ENCODE measurements at places on chromosomes 3 and 15. TPM values are rescaled to one million over a fixed set of nuclear protein-coding genes. Genes with fewer than 3 reads are reported as not detected.
A peak's percentile ranks its signal among the peaks of the same experiment; 100 is the strongest.

- peaks cover 8% of the 10 kb centered on the region for H3K4me1 ChIP-seq
- no peaks in the 10 kb centered on the region for H3K36me3 ChIP-seq
- no peak overlapping the region for H3K4me3 ChIP-seq
Observed at GRCh38 chr3:72328755-72329277, 519.4 kb downstream of the SHQ1 start.

DNA sequence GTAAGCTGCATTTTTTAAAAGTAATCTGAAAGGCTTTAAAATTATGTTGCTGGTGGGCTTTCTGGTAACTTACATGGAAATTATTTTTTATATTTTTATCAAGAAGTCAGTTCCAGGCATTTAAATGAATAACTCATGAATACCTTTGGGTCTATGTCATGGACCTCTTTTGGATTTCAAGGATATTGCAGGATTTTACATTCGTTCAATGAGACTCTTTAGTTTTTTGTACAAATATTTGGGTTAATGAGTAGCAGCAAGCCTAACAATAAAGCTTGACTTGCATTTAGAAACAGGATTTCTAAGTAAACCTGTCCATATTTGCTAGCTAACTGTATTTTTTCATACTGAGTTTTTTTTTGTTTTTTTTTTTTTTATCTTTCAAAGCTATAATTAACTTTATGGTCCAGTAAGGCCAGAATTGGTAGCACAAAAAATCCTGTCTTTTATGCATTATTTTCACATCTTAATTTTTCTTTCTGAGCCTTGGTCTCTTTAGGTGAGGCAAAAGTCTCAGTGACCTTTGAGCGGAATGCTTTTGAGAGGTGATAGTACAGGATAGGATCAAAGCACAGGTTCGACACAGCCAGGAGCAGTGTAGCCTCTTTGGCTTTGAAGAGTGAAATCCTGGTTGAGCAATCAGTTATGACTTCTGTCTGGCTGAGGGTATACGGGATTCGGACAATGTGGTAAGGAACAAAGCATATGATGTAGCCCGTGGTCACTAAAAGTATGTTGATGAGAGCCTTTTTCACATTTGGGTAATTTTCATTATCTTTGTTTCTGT lies 4.8 kb downstream of the GPR171 start:
- no peak overlapping the region for H3K4me3 ChIP-seq
- no peak for DNase-seq
- H3K4me1 ChIP-seq: peaks cover 3% of the 10 kb centered on the region
- no peaks in the 10 kb centered on the region for H3K27me3 ChIP-seq

DNA sequence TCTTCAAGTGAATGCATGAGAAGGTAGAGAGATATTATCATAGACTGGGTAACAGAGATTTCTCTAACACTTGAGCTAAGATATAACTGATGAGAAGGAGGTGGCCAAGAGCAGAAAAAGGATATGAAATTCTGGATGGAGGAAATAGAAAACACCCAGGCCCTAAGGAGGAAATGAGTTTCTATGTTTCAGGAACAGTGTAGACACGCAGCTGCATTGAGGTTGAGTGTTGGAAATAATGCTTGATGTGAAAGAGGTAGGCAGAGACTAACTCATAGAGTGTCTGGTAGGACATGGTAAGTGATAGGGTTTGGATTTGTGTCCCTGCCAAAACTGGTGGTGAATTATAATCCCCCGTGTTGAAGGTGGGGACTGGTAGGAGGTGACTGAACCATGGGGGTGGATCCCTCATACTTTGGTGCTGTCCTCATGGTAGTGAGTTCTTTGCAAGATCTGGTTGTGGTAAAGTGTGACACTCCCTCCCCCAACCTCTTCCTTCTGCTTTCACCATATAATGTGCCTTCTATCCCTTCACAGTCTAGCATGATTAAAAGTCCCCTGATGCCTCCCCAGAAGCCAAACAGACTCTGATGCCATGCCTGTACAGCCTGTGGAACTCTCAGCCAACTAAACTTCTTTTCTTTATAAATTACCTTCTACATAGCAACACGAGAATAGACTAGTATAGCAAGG lies 787.3 kb downstream of the EDEM1 start:
- H3K36me3 ChIP-seq: no peaks in the 10 kb centered on the region
- DNase-seq: no peak
- H3K4me3 ChIP-seq: no peak overlapping the region
- no peaks in the 10 kb centered on the region for H3K4me1 ChIP-seq
- H3K27ac ChIP-seq: no peak overlapping the region
- no peaks in the 10 kb centered on the region for H3K27me3 ChIP-seq

DNA sequence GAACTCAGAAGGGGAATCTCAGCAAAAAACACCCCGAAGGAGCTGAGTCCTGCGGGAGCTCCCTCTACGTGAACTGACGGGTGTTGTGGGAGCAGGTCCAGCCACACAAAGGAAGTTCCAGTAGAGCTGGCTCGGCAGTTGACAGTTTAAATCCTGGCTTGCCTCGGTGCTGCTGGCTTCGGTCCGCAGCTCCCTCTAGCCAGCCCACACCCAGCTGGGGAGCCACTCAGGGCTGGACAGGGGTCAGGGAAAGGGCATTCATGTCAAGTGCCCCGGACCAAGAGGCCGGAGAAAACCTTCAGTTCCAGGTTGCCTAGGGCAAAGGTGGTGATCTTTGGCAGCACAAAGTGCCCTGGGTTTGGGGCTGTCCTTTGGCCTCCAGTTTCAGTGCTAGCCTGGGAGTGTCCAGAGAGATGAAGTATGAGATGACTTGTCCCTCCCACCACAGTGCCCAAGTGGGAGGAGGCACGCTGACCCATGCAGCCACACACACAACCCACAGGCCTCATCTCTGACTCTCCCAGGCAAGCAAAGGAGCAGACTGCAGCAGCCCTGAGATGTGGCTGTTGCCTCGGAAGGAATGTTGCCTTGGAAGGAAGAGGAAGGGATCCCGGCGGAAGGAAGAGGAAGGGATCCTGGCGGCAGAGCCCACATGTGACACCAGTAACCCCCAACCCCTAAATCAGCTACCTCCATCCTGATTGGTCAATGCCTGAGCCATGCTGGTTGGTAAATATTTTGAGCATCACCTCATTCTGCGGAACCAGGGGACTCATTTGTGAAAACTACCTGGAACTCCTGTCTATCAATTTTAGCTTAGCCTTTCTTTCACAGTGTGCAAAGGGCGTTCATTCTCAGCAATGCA lies 13.9 kb upstream of the ANPEP start:
- no peak for DNase-seq
- H3K4me3 ChIP-seq: no peak overlapping the region
- H3K4me1 ChIP-seq: peaks cover 29% of the 10 kb centered on the region
- H3K27ac ChIP-seq: peak overlapping the region; percentile 42
- peaks cover 8% of the 10 kb centered on the region for H3K36me3 ChIP-seq

- no peaks in the 10 kb centered on the region for H3K27me3 ChIP-seq
- no peak overlapping the region for H3K4me3 ChIP-seq
- no peak for DNase-seq
Observed at GRCh38 chr3:107939691-107940442, 151.0 kb downstream of the CD47 start.

- peaks cover 9% of the 10 kb centered on the region for H3K4me1 ChIP-seq
- H3K36me3 ChIP-seq: no peaks in the 10 kb centered on the region
- H3K4me3 ChIP-seq: no peak overlapping the region
- DNase-seq: no peak
Observed at GRCh38 chr15:39132070-39132469, 448.8 kb upstream of the THBS1 start.

DNA sequence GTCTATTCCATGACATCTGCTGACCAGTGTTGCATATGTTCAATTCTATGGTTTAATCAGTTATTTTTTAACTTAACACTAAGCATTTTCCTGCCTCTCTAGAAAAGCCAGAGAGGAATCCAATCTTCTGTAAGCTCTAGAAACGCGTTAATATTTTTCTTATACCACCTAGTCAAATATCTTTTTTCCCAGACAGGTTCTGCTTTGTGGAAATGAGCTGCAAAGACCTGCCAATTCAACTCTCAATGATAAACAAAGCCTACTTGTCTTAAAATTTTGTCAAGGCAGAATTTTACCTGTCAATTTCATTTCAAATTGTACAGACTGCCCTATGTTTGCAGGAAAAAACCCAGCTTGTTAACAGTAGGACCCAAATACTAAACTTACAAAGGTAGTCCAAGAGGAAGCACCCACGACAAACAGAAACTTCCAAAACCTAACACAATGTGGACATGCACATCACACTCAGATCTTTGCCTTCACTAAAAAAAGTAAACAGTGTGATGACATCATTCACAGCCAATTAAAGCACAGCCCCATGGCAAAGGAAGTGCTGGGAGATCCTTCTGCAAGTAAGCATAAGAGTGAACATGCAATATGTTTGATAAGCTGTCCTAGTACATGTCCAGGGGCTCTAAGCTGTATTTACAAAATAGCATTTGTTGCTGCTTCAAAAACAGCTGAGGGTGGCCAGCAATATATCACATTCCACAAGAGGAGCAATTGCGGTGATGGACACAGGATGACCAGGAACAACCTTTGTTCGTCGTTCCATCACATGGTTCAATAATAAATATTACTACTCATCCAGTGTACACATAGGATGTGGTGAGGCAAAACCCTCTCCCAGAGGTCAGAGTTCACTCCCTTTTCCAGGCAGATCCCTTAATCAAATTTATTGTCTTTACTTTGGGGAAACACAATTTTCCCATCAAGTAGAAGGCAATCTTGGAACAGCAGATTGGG lies 139.4 kb upstream of the TSC22D2 start:
- no peaks in the 10 kb centered on the region for H3K36me3 ChIP-seq
- H3K4me3 ChIP-seq: no peak overlapping the region
- no peak overlapping the region for H3K27ac ChIP-seq
- no peak for DNase-seq
- no peaks in the 10 kb centered on the region for H3K27me3 ChIP-seq

- no peaks in the 10 kb centered on the region for H3K27me3 ChIP-seq
- no peak overlapping the region for H3K4me3 ChIP-seq
- H3K4me1 ChIP-seq: peaks cover 6% of the 10 kb centered on the region
- no peak for DNase-seq
- H3K27ac ChIP-seq: no peak overlapping the region
Observed at GRCh38 chr15:77180757-77181156, 109.8 kb upstream of the TSPAN3 start.

DNA sequence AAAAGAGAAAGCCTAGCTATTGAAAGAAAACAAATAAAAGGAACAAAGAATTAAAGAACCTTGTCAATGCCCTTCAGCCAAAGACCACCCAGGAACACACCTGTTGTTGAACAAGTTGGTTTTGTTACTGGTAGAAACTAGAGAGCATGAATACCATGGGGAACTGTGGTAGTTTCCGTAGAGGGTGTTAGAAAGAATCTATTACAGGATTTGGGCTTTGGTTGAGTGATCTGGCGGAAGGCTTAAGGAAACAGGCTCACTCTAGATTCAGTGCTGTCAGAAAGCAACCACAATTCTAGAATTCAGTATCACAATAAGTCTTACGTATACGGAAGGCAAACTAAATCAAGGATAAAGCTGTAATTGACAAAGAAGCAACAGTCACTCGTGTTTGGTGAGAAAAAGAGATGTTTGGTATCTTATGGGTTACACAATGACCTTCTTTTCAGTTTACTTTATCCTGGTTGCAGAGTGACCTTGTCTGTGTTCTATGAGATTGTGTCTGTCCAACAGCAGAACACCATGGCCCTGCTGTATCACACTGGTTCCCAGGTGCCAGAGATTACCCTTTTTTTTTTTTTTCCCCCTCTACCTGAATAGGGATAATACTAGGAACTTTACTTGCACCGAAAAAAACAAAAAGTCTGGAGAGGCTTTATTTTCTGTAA lies 265.9 kb downstream of the SHQ1 start:
- no peaks in the 10 kb centered on the region for H3K4me1 ChIP-seq
- no peaks in the 10 kb centered on the region for H3K27me3 ChIP-seq
- no peak for DNase-seq
- no peak overlapping the region for H3K27ac ChIP-seq
- H3K36me3 ChIP-seq: no peaks in the 10 kb centered on the region

DNA sequence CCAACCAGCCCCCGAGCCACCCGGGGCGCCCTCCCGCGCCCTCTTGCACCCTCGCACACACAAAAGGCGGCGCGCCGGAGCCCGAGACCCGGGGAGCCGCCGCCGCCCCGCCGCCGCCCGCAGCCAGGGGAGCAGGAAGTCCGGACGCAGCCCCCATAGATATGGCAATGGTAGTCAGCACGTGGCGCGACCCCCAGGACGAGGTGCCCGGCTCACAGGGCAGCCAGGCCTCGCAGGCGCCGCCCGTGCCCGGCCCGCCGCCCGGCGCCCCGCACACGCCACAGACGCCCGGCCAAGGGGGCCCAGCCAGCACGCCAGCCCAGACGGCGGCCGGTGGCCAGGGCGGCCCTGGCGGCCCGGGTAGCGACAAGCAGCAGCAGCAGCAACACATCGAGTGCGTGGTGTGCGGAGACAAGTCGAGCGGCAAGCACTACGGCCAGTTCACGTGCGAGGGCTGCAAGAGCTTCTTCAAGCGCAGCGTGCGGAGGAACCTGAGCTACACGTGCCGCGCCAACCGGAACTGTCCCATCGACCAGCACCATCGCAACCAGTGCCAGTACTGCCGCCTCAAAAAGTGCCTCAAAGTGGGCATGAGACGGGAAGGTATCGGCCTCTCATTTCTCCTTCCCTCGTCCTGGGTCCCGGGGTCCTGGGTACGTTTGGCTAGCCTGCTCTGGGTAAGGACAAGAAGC lies 1.6 kb downstream of the NR2F2 start:
- H3K27ac ChIP-seq: peak overlapping the region; percentile 85
- peaks cover 44% of the 10 kb centered on the region for H3K4me1 ChIP-seq
- peak overlapping the region; percentile 71 for H3K4me3 ChIP-seq
- H3K27me3 ChIP-seq: peaks cover 43% of the 10 kb centered on the region
- no peak for DNase-seq
- peaks cover 13% of the 10 kb centered on the region for H3K36me3 ChIP-seq

- H3K27me3 ChIP-seq: peaks cover 15% of the 10 kb centered on the region
- H3K4me3 ChIP-seq: no peak overlapping the region
- no peak overlapping the region for H3K27ac ChIP-seq
- H3K36me3 ChIP-seq: no peaks in the 10 kb centered on the region
- no peak for DNase-seq
Observed at GRCh38 chr3:13750731-13751130, 129.1 kb downstream of the WNT7A start.

GRCh38 chr3:54905261-54905888 lies 22.5 kb downstream of the LRTM1 start:
- no peak overlapping the region for H3K4me3 ChIP-seq
- no peaks in the 10 kb centered on the region for H3K27me3 ChIP-seq
- H3K4me1 ChIP-seq: no peaks in the 10 kb centered on the region
- no peak for DNase-seq

The TNNC1 gene
- 1.4 TPM for total RNA-seq

The MUC4 gene
- not detected for total RNA-seq

The TEX9 gene
- total RNA-seq: 16.6 TPM

The CPLX3 gene
- total RNA-seq: 0.47 TPM

The TNFAIP8L3 gene
- 30.0 TPM for total RNA-seq

The WDR93 gene
- total RNA-seq: not detected

The SI gene
- total RNA-seq: 0.08 TPM

The GOLGA8G gene
- not detected for total RNA-seq

The RPSA gene
- 758 TPM for total RNA-seq

Measured in suprapubic skin (tissue), 4 donors.